CD4-positive, alpha-beta T cell treated with Interleukin-6 at 100 ng/mL for 8 hours (primary cell): ENCODE measurements at places on chromosomes 6 and 20.

DNA sequence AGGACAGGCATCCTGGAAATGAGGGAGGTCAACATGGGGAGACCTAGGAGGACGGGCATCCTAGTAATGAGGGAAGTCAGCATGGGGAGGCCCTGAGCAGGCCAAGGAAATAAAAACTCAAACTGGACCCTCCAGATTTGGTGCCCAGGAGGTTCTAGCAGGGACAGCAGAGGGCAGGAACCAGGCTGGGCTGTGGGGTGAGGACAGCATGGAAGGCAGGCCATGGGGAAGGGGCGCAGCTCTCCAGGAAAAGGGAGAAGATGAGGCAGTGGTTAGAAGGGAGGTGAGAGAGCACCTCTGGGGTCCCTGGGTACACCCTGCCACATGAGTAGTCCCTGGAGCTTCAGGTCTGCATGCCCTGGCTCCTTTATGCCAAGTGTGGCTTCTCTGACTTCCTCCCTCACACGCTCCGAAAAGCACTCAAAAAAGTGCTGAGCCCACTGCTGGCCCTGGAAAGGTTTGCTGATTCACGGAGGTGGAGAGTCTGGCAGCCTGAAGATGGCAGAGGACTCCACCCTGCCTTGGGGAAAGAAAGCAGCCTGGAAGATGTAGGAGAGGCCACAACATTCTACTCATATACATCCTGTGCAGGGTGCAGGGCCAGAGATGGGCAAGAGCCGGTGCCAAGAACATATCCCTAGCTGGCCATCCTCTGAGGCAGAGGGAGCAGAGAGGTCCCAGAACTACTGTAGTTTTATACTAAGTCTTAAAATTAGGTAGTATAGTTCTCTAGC, 154.9 kb downstream of the MRPL14 start:
- DNase-seq, result no peak

DNA sequence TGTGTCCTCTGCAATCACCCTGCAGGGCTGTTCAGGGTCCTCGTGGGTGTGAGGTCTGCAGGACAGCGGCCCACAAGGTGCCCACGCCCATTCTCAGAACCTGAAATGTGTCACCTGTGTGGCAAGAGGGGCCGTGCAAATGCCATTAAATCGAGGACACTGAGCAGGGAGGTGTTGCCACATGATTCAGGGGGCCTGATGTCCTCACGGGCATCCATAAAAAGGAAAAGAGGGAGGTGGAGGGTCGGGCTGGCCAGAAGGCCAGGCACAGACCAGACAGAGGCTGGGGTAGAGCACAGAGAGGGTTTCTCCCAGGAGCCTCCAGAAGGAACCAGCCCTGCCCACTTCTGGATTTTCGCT, 239.6 kb downstream of the ERMARD start:
- DNase-seq, result no peak

DNA sequence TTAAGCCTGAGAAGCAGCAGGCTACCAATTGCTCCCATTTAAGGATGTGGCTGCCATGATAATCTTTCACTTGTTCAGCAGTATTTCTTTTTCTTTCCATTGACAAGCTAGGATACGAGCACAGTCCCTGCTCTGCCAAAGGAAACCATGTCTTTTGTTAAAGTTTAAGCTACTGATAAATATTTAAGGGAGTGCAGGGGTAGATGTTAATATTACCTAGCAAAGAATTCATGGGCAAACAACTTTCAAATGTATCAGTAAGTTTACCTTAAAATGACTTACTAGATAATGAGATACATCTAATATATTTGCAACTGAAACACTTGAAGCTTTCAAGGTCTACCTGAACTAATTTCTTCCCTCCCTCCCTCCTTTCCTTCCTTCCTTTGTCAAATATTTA, 77.3 kb downstream of the OPN5 start:
- DNase-seq, result no peak

DNA sequence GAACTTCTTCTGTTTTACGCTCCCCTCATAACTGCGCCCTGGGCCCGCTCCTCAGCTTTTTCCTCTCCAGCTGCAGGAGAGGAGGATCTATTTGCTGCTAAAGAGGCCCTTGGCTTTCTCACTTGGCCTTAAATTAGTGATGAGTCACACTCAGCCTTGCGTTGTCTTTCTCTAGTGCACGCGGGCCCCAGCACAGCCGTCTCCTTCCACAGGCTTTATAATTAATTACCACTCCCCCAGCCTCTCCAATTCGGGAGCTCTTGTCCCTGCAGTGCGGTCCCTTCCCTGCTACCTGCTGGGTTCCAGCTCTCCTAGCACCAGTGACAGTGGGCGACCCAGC, 25.2 kb downstream of the PACSIN1 start:
- no peak for DNase-seq

GRCh38 chr20:34515484-34516246, 557 bp upstream of the DYNLRB1 start:
- peak; percentile 70 for DNase-seq

DNA sequence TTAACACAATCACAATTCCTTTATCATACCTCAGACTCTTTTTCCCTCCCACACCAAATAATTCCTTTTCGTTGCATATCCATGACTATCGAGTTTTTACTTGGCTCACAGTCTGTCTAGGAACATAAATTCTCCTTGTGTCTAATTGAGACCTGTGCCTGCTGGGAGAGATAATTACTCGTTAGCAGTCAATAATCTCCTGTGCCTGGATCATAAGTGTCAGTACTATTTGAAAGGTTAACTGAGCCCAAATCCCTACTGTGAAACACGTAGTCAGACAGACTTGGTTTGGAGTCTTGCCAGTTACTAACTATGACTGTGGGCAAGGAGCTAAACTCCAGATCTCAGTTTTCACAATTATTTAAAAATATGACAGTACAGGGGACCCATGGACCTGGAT, 5.7 kb upstream of the CTNNBL1 start:
- no peak for DNase-seq

GRCh38 chr6:123849406-123849805, 45.7 kb downstream of the NKAIN2 start:
- no peak for DNase-seq

GRCh38 chr6:7776509-7776908, 50.6 kb downstream of the BMP6 start:
- DNase-seq, result no peak

GRCh38 chr20:2814076-2814475, 711 bp upstream of the C20orf141 start:
- DNase-seq, result no peak

- no peak for DNase-seq
Observed at GRCh38 chr6:85008296-85009009, 244.1 kb upstream of the TBX18 start.

- DNase-seq, result no peak
Observed at GRCh38 chr6:15690510-15690909, 27.7 kb upstream of the DTNBP1 start.

GRCh38 chr6:33297956-33298772, 578 bp downstream of the RGL2 start:
- DNase-seq, result peak; percentile 57

- no peak for DNase-seq
Observed at GRCh38 chr6:156999762-157000161, 222.6 kb downstream of the ARID1B start.

GRCh38 chr6:122648726-122649125, 38.5 kb downstream of the PKIB start:
- no peak for DNase-seq

GRCh38 chr20:14724468-14724867, 387.1 kb upstream of the FLRT3 start:
- DNase-seq, result no peak

- DNase-seq, result no peak
Observed at GRCh38 chr6:149899926-149900619, 2.2 kb upstream of the RAET1E start.

DNA sequence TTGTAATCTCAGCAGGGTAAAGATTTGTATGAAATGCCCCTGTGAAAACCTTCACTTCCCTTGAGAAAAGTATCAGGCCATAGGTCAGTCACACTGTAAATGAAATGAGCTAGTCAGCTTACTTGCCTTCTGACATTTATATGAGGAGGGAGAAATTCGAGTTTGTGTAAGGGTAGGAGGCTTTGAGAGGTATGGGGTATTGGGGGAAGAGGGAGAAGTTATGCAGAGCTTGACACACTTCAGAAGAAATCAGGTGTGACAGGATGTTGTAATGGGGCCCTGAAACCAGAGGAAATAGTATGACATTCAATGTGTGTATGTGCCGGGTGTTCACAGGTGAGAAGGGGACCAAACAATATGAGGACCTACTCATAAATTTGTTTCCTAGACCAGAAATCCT, 64.2 kb upstream of the CCN6 start:
- peak; percentile 80 for DNase-seq
